Right cardiac atrium (tissue), 5 donors: ENCODE measurements at places on chromosomes 11 and 22.

DNA sequence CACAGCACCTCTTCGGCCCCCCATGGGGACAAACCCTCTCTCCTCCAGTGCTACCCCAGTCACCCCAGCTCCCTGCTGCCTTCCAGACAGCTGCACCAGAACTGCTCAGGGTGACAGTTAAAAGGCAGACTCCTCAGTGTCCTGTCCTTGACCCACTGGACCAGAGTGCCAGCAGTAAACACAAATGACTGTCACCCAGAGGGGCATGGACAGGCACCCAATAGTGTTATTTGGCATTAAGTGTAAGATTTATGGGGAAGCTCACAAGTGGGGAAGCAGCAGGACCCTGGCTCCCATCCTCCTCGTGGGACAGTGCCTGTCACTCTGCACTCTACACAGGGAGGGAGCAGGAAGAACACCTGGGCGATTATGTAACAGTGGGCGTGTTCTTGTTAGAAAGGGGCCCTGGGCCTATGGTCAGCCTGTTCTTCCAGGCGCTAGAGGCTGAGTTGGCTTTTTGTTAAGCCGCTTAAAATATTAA lies 5.0 kb downstream of the RPS19BP1 start:
- DNase-seq: no peak

GRCh38 chr11:16598906-16599305 lies 139.5 kb upstream of the C11orf58 start:
- DNase-seq: no peak

DNA sequence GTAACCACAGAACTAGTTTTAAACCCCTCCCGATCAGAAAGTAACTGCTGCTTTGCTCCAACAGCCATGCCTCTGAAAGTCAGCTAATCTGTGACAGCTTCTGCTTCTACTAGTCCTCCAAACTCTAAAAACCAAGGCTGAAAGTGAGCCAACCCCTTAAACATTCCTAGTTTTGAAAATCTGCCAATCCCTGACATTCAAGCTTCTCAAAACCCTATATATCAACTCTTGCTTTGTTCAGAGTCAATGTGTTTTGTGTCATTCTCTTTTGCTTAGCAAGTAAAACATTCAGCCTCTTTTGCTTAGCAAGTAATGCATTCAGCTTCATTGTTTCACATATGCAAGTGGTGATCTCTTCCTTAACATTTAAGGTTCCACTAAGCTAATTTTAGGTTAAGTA lies 56.9 kb downstream of the ATG16L2 start:
- no peak for DNase-seq

DNA sequence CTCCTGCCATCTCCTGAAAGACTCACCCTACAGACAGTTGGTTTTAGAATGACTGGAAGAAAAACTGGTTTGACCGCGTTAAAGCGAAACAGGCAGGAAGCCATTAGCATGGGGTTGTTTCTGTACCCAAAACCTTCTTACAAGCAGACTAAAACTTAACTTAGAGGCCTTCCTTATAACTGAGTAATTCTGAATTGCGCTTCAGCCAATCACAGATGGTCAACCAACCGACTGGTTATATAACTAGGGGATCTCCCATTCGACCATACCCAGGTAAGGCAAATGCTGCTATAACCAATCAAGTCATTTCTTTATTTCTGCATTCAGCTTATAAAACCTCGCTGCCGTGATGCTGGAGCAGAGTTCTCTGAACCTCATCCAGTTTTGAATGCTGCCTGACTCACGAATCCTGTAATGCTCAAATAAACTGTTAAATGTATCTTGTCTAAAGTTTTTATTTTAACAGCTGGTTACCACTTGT lies 87.8 kb upstream of the DRD2 start:
- no peak for DNase-seq

GRCh38 chr22:30826670-30827355 lies 132.1 kb downstream of the OSBP2 start:
- no peak for DNase-seq
